NCI-H748 treated with DMSO at 0.1 percent for 48 hours (cell line): ENCODE measurements at places on chromosomes 7 and 10.

DNA sequence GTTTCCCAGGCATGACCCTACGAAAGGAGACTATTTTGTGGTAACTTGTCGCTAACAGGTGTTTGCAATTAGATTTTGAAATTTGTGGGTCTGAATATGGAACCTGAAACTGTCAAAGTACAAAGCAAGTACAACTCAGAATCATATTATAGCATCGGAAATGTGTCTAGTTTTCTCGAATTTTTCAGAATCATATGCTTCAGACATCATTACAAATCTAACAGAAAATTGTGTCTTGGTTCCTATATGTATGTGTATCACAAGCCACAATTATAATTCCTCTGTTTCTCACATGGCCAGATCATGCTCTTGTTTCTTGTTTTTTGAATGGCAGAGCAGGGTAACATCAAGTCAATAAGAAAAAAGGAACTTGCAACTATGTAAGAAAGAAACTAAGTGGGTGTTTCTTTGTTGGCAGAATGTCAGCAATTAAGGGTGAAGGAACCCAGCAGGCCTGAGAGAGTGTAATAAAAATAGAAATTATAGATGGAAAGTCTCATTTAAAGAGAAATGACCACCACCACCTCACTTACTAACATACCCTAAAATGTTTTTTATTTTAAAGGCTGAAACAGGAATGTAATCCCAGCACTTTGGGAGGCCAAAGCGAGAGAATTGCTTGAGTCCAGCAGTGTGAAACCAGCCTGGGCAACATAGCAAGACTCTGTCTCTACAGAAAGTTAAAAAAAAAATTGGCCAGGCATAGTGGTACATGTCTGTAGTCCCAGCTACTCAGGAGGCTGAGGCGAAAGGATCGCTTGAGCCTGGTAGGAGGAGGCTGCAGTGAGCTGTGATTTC, 51.3 kb downstream of the PRTFDC1 start:
- DNase-seq = no peak

GRCh38 chr7:47474937-47475879, 106.7 kb downstream of the TNS3 start:
- no peak for DNase-seq

GRCh38 chr7:166338-167060, 25.9 kb upstream of the FAM20C start:
- no peak for DNase-seq

DNA sequence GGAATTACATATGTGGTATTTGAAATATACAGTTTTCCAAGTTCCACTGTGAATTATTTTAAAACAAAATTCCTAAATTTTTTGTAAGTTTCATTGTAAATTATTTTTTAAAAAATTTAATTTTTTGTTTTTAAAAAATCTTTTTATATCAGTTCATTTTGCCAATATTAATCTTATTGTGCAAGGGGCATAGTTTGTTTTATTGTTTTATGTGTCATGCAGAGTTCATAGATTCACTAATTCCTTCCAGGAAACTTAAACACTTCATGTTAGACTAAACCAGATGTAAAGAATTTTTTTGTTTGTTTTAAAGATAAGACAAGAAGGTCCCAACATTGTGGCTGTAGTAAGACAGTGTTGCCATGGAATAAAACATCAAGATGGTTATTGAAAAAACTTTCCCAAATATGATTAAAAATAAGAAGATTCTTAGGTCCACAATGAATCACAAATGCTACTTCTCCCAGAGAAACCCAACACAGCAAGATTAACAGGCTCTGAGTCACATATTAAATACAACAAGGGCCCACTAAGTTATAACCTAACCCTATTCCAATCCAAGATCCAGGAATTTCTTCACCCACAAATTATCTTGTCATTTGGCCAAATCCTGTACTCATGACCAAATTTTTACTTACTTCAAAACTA, 464.7 kb upstream of the IGFBP3 start:
- no peak for DNase-seq

- no peak for DNase-seq
Observed at GRCh38 chr10:27695706-27696105, 49.9 kb downstream of the MKX start.

GRCh38 chr7:43582503-43583423, at the start of gene STK17A:
Gene STK17A (plus strand): TSS chr7:43583108. CDS start chr7:43583244, 136 bp downstream.
- DNase-seq = peak; percentile 86

- no peak for DNase-seq
Observed at GRCh38 chr7:96989241-96989858, 16.0 kb upstream of the DLX6 start.

DNA sequence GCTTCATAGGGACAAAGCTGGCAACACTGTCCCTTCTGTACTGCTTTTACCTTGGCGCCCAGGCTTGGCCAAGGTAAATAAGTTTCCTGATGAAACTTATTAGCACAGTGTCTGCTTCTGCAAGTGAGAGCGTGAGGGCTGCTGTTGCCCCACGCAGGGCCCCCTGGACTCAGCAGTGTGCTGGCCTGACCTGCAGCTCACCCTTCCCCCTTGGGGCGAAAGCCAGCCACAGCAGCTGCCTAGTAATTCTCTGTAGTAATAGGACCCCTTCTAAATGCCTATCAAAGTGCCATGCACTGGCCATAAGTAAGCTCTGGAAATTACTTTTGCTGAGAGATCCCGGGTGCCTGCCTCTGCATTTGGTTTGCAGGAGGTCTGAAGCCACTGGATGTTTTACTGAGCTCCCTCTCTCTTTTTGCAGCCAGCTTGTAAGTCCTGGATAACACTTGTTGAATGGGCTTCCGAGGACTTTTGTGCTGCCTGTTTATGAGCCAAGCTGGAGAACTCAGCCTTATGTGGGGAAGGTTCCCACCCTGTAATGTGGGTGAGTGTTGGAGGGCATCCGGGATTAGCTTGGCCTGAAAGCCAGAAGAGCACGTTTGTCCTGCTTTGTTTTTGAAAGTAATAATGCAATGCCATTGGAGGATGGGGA, 293.9 kb downstream of the C7orf25 start:
- DNase-seq = no peak

GRCh38 chr7:68449816-68450215, 1148.5 kb upstream of the AUTS2 start:
- no peak for DNase-seq

GRCh38 chr10:86347856-86348255, 18.7 kb downstream of the GRID1 start:
- no peak for DNase-seq

- DNase-seq = no peak
Observed at GRCh38 chr10:119853574-119853973, 19.1 kb downstream of the MCMBP start.

GRCh38 chr10:6514844-6515780, 65.0 kb downstream of the PRKCQ start:
- DNase-seq = no peak

GRCh38 chr10:60096761-60097513, 190.6 kb upstream of the CCDC6 start:
- no peak for DNase-seq

- no peak for DNase-seq
Observed at GRCh38 chr7:70384891-70385290, 747.1 kb upstream of the GALNT17 start.

DNA sequence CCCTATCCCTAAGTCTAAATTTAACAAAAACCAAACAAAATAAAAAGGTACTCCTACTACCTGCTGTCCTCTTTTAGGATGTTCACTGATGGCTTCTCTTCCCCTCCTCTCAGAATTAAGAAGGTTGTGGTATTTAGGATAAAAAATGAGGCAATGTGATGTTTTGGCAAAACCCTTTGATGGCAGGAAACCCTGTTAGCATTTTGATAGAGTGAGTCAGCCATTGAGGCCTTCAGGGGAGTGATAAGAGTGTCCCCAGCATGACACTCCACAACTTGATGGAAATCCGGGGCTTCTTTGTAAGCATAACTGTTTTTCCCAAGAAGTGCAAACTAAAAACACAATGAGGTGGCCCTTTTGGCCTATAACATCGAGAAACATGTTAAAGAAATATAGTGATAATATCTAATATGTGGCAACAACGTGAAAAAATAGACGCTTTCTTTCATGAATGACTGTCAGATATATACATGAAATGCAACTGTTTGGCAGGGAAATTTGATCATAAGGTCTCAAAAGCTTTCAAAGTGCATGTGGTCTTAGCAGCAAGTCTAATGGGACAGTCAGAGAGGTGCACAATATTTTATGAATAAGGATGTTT, 55.0 kb downstream of the PRTFDC1 start:
- no peak for DNase-seq

DNA sequence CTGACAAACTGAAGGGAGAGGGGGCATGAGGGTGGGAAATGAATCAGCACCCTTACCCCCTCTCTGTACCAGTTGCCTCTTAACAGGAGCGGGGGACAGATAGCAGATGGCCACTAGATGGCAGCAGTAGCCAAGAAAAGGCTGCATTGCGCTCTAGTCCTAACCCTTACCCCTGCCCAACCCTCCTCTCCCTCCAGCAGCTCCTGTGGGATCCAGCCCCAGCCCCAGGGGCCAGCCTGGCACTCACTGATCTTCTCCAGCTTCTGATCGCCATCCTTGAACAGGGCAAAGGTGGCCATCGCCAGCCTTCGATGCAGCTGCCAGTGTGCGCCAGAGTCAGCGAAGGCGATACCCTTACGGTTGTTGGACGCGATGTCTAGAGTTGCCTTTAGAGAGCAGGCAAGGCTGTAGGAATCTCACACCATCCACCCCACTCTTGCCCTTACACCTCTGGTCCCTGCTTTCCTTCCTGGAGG, 2.2 kb downstream of the CYP17A1 start:
- peak; percentile 53 for DNase-seq

- DNase-seq = no peak
Observed at GRCh38 chr10:103756277-103756869, 99.0 kb downstream of the SH3PXD2A start.

GRCh38 chr10:54530299-54530698, 270.7 kb downstream of the PCDH15 start:
- DNase-seq = no peak

- DNase-seq = no peak
Observed at GRCh38 chr7:130398526-130399090, 18.3 kb downstream of the CPA1 start.

- peak; percentile 2 for DNase-seq
Observed at GRCh38 chr10:69644658-69645295, 14.7 kb downstream of the FAM241B start.

GRCh38 chr7:25180592-25180923, 47.7 kb downstream of the NPVF start:
- no peak for DNase-seq

- DNase-seq = no peak
Observed at GRCh38 chr10:28593811-28594210, 60.9 kb downstream of the WAC start.

DNA sequence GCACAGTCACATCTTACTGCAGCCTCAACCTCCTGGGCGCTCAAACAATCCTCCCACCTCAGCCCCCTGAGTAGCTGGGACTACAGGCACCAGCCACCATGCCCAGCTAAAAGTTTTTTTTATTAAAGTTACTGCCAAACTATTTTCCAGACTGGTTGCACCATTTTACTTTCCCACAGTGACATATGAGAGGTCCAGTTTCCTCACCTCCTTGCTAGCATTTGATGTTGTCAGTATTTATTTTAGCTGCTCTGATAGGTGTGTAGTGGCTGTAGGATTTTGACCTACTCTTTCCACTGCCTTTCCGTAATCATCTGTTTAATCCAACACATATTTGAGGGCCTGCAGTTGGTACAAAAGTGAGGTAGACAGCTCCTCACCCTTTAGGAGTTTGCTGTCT, 5.4 kb upstream of the UBE3C start:
- no peak for DNase-seq

DNA sequence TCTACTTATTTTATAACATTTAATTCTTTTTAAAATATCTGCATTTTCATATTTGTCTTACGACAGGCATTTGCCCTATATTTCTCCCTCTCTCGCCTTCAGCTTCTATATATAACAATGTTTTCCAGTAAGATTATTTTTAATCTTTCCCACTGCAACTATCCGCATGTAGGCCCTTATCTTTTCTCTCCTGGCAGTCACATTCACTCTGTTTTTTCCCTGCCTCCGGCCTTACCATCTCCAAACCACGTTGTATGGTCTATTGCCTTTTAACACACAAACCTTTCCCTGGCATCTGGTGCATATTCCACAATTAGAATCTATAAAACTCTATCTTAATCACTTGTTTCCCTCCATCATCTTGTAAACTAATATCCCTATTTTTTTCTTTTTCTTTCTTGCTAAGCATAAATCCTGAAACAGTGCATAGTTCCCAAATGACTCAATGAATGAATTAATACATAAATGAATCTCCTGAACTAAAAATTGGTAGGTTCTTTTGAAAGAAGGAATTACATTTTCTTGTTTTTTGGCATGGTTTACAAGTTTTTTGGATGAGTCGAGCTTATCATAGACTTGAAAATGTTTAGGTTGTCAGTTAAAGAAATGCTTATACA, 173.2 kb downstream of the SEMA3A start:
- no peak for DNase-seq

DNA sequence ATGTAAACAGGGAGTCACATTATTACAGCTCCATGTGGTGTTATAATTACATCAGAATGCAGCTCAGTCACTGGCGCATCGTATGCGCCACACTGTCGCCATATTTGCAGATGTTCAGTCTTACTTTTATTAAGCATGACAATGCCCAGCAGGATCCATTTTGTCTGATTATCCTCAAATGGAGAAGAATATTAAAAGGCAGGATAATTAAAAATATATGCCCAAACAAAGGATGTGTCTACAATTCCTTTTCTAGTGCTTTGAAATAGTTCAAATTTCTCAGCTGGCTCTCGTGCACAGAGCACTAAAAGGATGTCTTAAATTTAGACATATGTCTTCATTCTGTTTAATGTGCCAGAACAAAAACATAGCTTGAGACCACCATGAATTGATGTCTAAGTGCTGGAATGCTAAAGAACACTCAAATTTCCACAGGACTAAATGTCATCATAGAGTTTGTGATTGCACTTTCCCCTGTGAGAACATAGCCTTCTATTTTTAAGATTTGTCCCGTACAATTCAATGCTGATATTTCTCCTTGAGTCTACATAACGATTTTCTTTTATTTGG, 168.0 kb downstream of the DKK1 start:
- no peak for DNase-seq

DNA sequence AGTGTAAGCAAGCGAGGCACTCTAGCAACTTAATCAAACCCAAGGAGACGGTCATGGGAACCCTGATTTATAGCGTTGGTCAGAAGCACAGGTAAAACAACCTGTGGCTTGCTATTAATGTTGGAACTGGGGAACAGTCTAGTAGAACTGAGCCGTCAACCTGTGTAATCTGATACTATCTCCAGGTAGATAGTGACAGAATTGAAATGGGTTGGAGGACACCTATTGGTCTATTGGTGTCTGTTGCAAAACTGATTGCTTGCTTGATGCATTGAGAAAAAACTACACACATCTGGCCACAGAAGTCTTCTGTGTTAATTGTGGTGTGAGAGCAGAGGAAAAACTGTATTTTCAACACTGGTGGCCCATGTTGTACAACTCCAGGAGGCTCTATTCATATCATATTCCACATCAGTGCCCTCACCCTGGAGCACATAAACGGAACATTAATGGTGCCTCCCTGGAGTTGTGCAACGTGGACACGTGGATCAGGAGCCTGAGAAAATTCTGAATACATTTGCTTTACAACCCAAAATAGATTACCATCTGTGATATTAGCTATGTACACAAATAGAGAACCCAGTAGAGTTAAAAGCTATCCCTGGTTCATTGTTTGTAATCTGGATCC, 112.2 kb downstream of the MYO3A start:
- DNase-seq = peak; percentile 15
